Activated T-helper 1 cell treated with anti-CD3 and anti-CD28 coated beads, Interleukin-12 subunit alpha, Interleukin-12 subunit beta, Interleukin-2, Interleukin-4 antibody, amounts not matched to agents 30 ng/mL and 10 ng/mL and 1 ng/mL, durations not matched to agents 14 hours and 24 hours and 36 hours (primary cell): ENCODE measurements at places on chromosomes 5 and 9. TPM values are rescaled to one million over a fixed set of nuclear protein-coding genes. Genes with fewer than 3 reads are reported as not detected.
A peak's percentile ranks its signal among the peaks of the same experiment; 100 is the strongest.

Gene ZDHHC11B
- total RNA-seq: not detected in 2 replicates

Gene PCDHB4
- total RNA-seq: not detected in 2 replicates

DNA sequence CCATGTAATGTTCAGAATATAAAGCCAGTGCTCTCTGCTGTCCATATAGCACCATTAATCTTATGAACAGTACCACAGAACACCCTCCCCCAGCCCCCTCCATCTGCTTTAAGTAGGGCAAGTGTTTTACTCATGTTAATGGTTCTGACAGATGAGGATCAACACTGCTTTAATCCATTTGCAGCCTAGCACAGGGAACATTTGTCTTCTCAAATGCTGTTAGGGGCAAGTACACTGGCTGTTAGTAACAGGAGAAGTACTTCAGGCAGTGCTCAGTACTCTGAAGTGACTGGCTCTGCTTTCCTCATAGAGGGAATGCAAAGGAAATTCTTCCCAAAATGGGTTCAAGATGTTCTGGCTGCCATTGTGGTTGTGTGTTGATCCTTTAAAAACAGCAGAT, 202.6 kb downstream of the DCP2 start:
- DNase-seq: no peak

DNA sequence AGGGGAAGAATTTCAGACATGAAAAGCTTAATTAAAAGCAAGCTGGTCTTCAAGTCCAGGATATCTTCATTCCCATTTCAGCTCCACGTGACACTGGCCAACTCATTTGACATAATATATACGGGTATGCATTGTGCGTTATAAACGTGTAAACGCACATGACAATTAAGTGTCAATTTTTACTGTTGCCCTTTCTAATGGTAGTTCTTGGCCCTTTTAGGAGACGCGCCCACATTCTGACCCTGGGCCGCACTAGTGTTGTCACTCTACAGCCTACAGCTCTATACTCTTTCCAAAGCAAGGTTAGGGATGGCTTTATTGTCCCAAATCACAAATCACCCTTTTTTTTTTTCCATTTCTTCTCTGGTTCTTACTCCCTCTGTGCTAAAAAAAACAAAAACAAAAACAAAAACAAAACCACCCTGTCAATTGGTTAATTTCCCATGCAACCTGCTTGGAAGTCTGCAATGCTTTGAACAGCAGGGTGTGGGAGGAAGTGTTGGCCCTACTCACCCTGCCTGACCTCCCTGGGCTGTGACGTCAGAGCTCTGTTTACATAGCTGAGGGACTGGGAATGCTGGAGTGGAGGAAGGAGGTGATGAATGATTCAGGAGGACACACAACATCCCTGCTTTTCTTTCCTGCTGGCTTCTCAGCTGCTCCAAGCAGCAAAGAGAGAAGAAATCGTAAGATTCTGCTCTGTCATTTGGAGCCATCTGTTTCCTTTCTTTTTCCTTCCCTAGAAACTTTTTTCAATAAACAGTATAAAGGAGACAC, 19.3 kb downstream of the RFK start:
- no peak for DNase-seq

Gene DMRT2
- 1.2 and 1.5 TPM in 2 replicates for total RNA-seq

- DNase-seq: no peak
Measured at GRCh38 chr5:177496070-177496726, 1.2 kb downstream of the PDLIM7 start.

DNA sequence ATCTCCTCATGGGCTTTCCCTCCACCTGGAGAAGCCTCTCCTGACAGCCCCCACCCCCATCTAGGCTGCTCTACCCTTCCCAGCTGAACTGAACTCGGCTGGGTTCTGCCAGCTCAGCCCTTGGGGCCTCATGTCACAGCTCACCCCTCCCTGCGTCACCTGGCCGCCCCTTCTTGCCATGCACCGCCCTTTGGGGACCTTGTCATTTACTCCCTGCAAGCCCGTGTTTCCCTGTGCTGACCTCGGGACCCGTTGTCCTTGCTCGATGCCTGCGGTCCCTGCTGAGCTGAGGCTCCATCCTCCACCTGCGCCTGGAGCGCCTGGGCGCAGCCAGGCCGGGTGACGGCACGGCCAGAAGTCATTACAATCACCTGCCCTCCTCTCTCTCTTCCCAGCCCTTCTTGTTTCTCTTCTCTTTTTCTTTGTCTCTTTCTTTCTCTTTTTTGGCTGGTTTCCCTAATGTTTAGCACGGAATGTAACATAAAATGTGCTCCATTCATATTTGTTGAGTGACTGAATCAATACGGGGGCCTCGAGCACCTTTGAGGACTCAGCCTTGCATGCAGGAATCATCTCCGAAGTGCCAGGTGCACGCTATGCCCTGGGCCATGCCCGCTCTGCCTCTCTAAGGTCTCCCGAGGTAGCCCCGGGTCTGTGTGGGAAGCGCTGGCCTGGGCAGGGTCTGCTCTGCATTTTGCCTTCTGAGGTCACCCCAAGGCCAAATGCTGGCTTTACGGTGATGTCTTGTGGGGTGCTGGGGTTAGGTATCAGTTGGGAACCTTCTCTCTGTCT, 48.1 kb upstream of the COL5A1 start:
- DNase-seq: no peak

Gene SEMA4D
- 388 and 411 TPM in 2 replicates for total RNA-seq

- no peak for DNase-seq
Measured at GRCh38 chr9:107465467-107466451, 23.8 kb downstream of the KLF4 start.

Gene SPATA31E1
- total RNA-seq: not detected in 2 replicates

Gene RNF44
- total RNA-seq: 78.0 and 80.3 TPM in 2 replicates

- DNase-seq: no peak
Measured at GRCh38 chr5:171770153-171770552, 15.5 kb upstream of the SMIM23 start.

DNA sequence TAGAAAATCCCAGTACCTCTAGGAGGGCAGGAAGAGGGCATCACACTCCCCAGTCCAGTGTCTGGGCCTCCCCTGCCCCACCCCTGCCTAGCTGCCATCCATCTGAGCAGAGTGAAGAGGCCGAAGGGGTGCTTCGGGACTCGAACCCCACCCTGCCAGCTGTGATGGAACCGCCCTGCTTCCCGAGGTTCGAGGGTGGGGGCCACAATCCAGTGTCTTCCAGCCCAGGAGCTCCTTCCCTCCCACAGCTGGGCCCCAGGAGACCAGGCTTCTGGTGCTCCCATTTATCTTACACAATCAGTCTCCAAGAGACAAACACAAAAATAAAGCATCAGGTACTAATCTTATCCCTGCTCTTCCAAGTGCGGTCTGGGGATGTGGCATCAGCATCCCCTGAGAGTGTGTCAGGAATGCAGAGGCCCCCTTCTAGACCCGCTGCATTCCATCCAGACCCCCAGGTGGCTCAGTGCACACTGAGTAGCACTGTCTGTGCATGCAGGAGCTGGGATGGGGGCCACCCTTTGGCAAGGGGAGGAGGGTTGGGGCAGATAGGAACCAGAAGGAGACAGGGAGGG, 122.8 kb upstream of the TBC1D2 start:
- no peak for DNase-seq

Gene SLC12A2
- total RNA-seq: 23.9 and 24.8 TPM in 2 replicates

Gene PCDHGB5
- total RNA-seq: 0.56 and 0.83 TPM in 2 replicates

GRCh38 chr5:6634788-6635430, 1.7 kb downstream of the SRD5A1 start:
- no peak for DNase-seq

DNA sequence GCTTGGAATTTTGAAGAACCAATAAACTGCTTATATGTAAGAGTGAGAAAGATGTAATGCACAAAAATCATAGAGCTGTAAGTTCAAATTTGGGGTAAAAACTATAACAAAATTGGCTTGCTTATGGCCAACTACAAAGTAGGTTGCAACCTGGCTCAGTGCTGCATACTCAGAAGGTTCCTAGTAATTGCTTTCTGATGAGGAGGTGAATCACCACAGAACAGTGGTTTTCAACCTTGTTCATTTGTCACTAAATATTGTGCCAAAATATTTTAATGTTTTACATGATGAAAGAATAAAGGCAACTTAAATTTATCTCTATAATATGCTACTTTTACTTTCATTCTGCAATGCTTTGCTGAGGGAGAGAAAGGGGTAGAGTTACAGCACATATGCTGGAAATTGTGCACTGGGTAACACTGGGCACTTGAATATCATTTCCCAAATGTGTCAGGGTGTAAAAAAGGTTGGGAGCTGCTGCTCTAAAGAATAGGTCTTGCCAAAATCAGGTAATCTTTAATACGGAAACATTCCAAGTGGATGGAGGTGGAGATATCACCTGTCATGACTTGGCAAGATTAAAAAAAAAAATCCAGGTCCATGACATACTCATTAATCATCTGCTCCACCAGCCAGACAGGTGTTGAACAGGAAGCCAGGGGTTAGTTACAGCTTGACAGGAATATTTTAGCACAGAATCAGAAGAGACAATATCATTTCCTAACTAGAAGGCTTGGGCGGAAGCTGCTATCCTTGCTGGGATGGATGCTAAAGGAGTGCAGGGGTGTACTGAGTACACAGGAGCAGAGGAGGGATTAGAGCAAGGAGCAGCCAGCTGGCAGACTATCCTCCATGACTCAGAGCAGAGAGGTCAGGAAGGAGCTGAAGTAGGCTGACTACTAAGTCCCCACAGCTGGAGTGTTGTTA, 34.6 kb upstream of the CCL21 start:
- DNase-seq: no peak

Gene DMAC1
- total RNA-seq: 45.3 and 46.4 TPM in 2 replicates

DNA sequence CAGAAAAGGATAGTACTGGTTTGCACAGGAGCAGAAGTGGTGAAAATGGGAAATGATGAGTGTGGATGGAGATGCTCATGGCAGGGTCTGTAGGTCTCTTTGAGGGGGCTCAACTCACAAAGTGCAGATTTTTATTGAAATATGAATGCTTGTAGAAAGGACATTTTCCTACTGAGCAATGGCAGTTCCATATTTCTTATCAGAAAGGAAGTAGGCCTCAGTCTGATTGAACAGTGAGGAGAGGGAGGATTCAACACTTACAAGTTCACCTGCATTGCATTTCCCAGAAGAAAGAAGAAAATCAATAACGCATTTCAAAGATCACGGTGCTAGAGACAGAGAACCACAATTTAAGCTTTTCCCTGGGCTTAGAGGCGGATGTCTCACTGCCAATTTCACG, 49.2 kb downstream of the ANXA2R start:
- no peak for DNase-seq

Gene CCDC107
- total RNA-seq: 20.6 and 24.0 TPM in 2 replicates

Gene DENND4C
- total RNA-seq: 18.4 and 21.1 TPM in 2 replicates

DNA sequence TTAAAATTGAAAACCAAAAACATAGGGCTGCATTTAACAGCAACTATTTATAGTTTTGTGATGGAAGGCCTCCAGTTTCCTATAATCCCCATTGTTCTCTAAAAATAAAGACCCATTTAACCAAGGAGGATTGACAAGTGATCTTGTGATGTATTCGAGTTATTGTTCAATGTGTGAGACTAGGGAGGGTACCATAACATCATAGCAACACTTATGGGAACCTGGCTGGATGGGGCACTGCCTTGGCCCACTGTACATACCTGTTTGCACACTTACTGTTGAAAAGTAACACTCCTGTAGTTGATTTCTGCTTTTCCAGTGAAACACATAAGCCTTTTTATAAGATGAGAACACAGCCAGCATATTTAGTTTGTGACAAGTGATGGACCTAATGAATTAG, 32.3 kb downstream of the MACIR start:
- DNase-seq: no peak

Gene KCNN2
- not detected in 2 replicates for total RNA-seq

Gene TCF7
- 76.3 and 77.2 TPM in 2 replicates for total RNA-seq

GRCh38 chr9:78552802-78553201, 255.9 kb downstream of the PSAT1 start:
- no peak for DNase-seq

DNA sequence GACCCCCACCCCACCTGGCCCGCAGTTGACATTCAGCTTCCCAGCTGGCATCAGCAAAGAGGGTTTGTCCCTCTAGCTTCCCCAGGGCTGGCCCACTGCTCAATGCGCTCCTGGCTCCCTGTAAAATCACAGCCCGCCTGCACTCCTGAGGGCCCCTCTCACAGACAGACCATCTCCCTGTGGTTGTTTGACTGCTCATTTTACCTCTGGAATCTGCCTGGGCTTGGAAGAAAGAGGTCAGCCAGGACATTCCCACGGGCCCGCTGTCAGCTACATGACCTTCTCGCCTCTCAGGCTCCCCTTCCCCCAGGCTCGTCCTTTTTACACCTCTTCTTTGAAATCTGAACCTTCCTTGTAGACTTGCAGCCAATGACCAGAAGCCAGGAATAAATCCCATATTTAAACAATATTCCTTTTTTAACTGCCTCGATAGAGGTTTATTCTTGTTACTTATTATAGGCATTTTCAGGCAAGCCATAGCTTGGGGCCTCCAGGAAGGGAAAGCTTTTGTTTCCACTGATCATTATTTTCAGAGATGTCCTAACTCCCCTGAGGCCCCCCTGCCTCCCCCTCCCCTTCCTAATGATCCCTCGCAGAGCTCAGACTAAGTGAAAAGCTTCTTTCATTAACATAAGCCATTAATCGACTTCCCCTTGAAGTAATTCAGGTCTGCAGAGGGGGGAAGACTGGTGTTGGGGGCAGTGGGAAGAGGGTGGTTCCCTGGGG, 76.3 kb upstream of the IQGAP2 start:
- DNase-seq: no peak

Gene BOD1
- total RNA-seq: 27.3 and 29.9 TPM in 2 replicates

Gene TMEM215
- not detected in 2 replicates for total RNA-seq

GRCh38 chr9:33921967-33922895, 105.3 kb downstream of the UBE2R2 start:
- DNase-seq: no peak

DNA sequence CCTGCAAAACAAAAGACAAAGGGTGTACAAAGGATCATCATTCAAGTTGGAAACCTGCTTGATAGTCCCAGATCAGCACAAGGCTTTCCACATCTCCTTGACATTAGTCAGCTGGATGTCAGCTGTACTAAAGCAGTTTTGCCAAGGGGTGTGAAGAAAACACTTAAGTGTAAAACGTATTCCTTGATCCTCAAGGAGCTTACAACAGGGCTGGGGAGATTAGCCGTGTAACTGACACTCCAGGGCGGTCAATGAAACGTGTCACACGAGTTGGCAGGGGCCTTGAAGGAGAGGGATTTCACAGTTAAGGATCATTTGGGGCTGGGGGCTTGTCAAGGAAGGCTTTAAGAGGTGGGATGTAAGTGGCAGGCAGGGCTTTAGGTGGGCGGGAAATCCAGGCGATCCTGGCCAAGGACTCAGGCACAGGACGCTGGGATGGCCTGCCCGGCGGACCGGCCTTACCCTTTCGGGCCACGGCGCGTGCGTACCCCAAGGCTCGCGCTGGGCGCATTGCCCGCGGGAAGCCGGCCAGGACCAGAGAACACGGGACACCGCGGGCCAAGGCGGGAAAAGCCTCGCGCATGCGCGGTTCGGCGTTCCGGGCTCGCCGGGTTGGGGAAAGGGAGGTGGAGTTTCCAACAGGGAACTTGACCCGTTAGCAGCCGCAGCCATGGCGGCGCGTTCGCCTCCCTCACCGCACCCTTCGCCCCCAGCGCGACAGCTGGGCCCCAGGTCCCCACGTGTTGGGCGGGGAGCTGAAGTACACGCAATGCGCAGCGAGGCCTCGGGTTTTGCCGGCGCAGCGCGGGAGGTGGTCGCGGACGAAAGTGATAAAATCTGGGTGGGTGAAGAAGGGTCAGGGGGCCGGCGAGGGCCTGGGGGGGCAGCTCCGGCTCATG, at the start of gene CNTLN:
Gene CNTLN (plus strand): TSS at position 645 of the 899 bp plus-strand sequence. CDS start 26 bp downstream, at position 671.
- peak; percentile 22 for DNase-seq

- DNase-seq: no peak
Measured at GRCh38 chr9:126688617-126689016, 74.9 kb downstream of the LMX1B start.
